Left lung (tissue), 14 donors: ENCODE measurements at places on chromosomes 3 and 15. TPM values are rescaled to one million over a fixed set of nuclear protein-coding genes. Genes with fewer than 3 reads are reported as not detected.
A peak's percentile ranks its signal among the peaks of the same experiment; 100 is the strongest.

DNA sequence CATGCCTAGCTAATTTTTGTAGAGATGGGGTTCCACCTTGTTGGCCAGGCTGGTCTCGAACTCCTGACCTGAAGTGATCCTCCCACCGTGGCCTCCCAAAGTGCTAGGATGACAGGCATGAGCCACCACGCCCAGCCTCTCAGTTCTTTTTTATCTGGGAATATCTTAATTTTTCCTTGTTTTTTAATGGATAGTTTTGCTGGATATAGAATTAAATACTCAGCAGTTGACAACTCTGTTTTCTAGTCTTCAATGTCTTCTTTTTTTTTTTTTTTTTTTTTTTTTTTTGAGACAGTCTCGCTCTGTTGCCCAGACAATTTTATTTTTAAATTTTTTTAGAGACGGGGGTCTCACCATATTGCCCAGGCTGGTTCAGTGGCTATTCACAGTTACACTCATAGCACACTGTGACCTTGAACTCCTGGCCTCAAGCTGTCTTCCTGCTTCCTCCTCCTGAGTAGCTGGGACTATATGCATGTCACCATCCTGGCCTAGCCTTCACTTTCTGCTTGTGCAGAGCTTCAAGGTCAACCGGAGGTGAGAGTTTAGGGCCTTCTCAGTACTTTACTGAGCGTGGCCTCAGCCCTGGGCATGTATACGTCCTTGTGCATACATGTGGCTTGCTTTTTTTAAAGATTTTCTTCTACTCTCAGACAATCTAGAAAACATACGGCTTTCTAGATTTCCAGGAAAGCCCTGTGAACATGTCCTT is 120.5 kb downstream of the ZNF609 start:
- no peak overlapping the region for H3K4me3 ChIP-seq
- no peak for DNase-seq
- no peaks in the 10 kb centered on the region for H3K27me3 ChIP-seq
- peaks cover 14% of the 10 kb centered on the region for H3K4me1 ChIP-seq
- no peaks in the 10 kb centered on the region for H3K36me3 ChIP-seq
- H3K27ac ChIP-seq = no peak overlapping the region

DNA sequence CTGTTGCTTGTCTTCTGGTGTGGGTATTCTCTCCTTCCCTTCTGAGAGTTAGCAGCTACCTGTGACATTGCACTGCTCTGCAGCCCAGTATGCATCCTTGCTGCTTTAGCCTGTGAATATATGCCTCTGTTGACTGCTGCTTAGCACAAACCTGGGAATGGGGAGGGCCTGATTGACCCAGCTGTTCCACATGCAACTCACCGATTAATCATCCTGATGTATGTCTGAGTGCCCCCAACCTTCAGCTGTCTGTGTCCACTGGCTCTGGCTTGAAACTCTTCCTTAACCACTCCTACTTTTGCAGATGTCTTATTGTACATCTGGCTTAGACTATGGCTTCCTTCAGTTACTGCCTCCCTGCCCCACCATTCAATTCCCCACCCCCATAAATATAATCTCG is 119.1 kb downstream of the RASA2 start:
- no peak overlapping the region for H3K4me3 ChIP-seq
- H3K27ac ChIP-seq = no peak overlapping the region
- H3K27me3 ChIP-seq = no peaks in the 10 kb centered on the region
- H3K36me3 ChIP-seq = no peaks in the 10 kb centered on the region
- H3K4me1 ChIP-seq = no peaks in the 10 kb centered on the region
- DNase-seq = no peak

DNA sequence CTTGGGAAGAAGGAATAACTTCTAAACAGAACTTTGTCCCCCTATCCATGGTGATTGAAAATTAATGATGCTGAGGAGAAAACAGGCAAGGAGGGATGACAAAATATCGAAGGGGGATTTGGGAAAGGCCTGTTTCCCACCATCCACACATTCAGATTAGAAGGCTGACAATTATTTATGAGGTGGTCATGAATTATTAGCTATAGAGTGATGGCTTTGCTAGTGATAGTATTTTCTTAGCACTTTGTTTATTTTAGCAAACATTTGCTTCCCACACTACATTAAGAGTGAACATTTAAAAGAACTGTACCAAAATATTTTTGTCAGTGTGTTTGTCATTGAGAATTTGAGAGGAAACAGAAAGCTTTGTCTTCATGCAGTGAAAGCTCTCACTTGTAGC is 172.6 kb upstream of the PDZRN3 start:
- H3K4me3 ChIP-seq = no peak overlapping the region
- H3K4me1 ChIP-seq = no peaks in the 10 kb centered on the region
- no peak for DNase-seq

DNA sequence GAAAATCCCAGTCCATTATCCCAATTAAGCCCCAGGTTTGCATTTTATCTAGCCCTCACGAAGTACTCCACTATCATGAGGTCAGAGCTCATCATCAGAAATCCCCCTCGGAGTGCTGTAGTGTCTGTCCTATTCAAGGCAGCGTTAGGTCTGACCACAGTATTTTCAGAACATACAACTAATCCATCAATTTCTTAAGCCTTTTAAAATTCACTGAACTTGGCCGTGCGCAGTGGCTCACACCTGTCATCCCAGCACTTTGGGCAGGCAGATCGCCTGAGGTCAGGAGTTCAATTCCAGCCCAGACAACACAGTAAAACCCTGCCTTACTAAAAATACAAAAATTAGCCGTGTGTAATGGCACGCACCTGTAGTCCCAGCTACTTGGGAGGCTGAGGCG is 11.9 kb downstream of the VGLL4 start:
- peak overlapping the region; percentile 24 for H3K27ac ChIP-seq
- H3K27me3 ChIP-seq = no peaks in the 10 kb centered on the region
- H3K4me1 ChIP-seq = peaks cover 44% of the 10 kb centered on the region
- DNase-seq = no peak
- no peaks in the 10 kb centered on the region for H3K36me3 ChIP-seq
- H3K4me3 ChIP-seq = no peak overlapping the region

Gene CISH
- 55.2 TPM for total RNA-seq

GRCh38 chr3:120113128-120114116 is 19.2 kb upstream of the GSK3B start:
- H3K27ac ChIP-seq = peak overlapping the region; percentile 9
- DNase-seq = no peak
- H3K27me3 ChIP-seq = no peaks in the 10 kb centered on the region
- no peaks in the 10 kb centered on the region for H3K4me1 ChIP-seq
- H3K36me3 ChIP-seq = no peaks in the 10 kb centered on the region

- peak; percentile 54 for DNase-seq
- H3K27ac ChIP-seq = no peak overlapping the region
- H3K27me3 ChIP-seq = no peaks in the 10 kb centered on the region
These were observed 4.2 kb upstream of the NPHP3 start for GRCh38 chr3:132726341-132726823.

- no peak overlapping the region for H3K4me3 ChIP-seq
- H3K27me3 ChIP-seq = no peaks in the 10 kb centered on the region
- H3K36me3 ChIP-seq = no peaks in the 10 kb centered on the region
- DNase-seq = no peak
- H3K4me1 ChIP-seq = peaks cover 3% of the 10 kb centered on the region
- peak overlapping the region; percentile 29 for H3K27ac ChIP-seq
These were observed 31.9 kb upstream of the THSD4 start for GRCh38 chr15:71083349-71083748.

DNA sequence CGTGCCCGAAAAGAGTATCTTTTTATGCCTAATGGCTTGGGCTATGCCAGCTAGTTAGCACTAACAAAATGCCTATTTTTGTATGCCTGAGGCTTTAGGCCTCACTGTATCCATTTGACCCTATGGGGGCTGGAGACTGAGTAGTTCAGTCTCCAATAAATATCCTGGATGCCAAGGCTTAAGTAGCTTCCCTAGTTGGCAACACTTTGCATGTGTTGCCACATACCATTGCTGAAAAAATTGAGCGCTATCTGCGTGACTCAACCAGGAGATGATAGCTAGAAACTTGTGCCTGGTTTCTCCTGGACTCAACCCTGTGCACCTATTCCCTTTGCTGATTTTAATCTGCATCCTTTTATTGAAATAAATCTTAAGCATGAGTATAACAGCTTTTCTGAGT is 58.4 kb upstream of the ATP2C1 start:
- DNase-seq = no peak
- H3K27ac ChIP-seq = no peak overlapping the region
- H3K4me1 ChIP-seq = no peaks in the 10 kb centered on the region
- H3K27me3 ChIP-seq = no peaks in the 10 kb centered on the region

GRCh38 chr3:17372362-17373210 is 369.8 kb downstream of the TBC1D5 start:
- no peaks in the 10 kb centered on the region for H3K4me1 ChIP-seq
- DNase-seq = no peak
- H3K4me3 ChIP-seq = no peak overlapping the region
- H3K27me3 ChIP-seq = no peaks in the 10 kb centered on the region
- H3K27ac ChIP-seq = no peak overlapping the region

DNA sequence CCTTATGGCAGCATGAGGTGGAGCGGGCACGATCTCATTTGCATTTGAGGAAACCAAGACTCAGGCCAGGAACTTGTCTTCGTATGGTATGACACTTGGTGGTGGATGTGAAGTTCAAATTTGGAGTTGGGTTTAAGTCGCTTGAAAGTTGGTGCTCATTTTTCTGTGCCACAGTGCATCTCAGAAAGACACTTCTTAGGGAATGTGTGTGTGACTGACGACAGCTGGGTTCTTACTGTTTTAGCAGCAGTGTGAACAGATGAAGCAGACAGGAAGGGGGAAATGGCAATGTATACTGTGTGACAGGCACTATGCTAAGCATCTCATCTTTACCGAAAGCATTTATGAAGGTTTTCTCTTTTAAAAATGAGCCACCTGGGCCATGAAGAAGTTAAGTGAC is 75.4 kb downstream of the SEC22A start:
- H3K36me3 ChIP-seq = no peaks in the 10 kb centered on the region
- no peak overlapping the region for H3K27ac ChIP-seq
- no peak for DNase-seq
- H3K27me3 ChIP-seq = no peaks in the 10 kb centered on the region
- H3K4me3 ChIP-seq = no peak overlapping the region

Gene CLRN1
- total RNA-seq = not detected

DNA sequence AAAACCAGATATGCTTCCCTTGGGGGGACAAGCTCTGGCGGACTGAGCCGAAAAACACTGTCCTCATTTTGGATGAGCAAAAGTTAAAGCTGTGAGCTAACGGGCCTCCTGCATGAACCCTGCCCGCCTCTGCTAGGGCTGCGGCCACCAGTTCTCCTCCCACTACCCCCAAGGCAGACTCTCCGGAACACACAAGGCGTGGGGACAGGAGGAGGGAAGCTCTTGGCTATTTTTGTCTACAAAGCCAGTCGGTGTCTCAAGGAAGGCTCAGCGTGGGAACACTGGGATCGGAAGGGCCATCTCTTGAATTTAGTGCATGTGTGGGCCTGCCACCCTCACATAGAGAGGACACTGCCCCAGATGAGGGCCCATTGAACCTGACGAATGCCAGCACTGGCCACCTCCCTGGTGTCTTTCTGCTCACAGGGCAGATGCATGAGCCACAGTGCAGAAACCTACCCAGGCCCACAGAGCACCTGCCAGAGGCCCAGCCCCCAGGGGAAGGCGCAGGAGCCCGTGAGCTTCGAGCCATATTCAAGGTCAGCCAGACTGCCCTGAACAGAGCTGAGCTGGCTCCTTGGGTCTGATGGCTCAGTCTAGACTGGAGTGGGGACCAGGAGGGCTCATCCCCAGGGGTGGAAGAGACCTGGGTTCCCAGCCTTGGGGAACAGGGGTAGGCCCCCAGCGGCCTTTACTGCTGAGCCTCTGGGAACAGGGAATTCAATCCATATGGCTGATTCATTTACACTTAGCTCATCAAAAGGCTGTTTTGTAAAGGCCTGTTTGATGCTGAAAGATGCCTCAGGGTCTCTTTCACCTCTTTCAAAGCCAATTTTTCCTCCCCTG is 38.3 kb downstream of the HCN4 start:
- no peaks in the 10 kb centered on the region for H3K36me3 ChIP-seq
- no peaks in the 10 kb centered on the region for H3K27me3 ChIP-seq

Gene DLL4
- total RNA-seq = 18.1 TPM

DNA sequence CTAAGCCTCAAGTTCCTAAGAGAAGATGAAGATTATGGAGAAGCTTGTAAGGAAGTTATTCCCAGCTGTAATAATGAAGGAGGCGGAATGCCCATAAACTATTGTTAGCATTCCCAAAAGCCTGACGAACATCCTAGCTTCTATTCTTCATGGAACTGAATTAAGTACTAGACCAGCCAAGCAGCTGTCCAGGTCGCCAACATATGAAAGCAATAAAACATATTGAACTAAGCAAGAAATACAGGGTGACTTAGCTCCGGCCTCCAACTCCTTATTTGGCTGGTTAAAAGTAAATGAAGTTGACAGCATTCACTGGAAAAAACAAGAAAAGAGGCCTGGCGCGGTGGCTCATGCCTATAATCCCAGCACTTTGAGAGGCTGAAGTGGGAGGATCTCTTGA is 174.0 kb upstream of the TPM1 start:
- no peak for DNase-seq
- H3K27ac ChIP-seq = no peak overlapping the region
- no peaks in the 10 kb centered on the region for H3K4me1 ChIP-seq
- H3K4me3 ChIP-seq = no peak overlapping the region

GRCh38 chr3:170634663-170635384 is 48.9 kb upstream of the SLC7A14 start:
- no peak for DNase-seq
- H3K4me3 ChIP-seq = no peak overlapping the region
- no peaks in the 10 kb centered on the region for H3K27me3 ChIP-seq
- H3K27ac ChIP-seq = no peak overlapping the region
- no peaks in the 10 kb centered on the region for H3K4me1 ChIP-seq

DNA sequence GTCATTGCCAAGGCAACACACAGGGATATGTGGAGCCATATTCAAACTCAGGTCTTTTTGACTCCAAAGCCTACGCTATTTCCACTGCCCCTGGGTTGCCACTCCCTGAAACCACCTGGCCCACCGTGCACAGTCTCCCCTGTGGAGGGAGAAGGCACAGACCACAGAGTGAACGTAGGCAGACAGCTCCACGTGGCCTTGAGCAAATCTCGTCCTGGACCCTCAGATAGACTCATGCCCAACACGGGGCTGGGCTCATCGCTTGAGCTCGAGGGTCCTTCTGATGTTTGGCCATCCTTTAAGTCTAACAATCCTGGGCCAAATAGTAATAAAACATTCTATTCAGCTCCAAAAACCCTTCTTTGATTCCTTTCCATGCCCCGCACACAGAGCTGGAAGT is 72.0 kb downstream of the CPN2 start:
- H3K4me3 ChIP-seq = no peak overlapping the region
- H3K4me1 ChIP-seq = peaks cover 16% of the 10 kb centered on the region
- no peaks in the 10 kb centered on the region for H3K27me3 ChIP-seq

- H3K27me3 ChIP-seq = no peaks in the 10 kb centered on the region
- no peak overlapping the region for H3K27ac ChIP-seq
- H3K36me3 ChIP-seq = no peaks in the 10 kb centered on the region
- no peak for DNase-seq
- no peak overlapping the region for H3K4me3 ChIP-seq
These were observed 23.7 kb downstream of the TPM1 start for GRCh38 chr15:63066272-63066671.

Gene FOXL2
- total RNA-seq = not detected
